Stimulated activated CD8-positive, alpha-beta memory T cell treated with anti-CD3 and anti-CD28 coated beads, Interleukin-4, amount 100 ng/mL, for 4 hours (primary cell): ENCODE measurements at places on chromosomes 4 and X.

GRCh38 chr4:47167081-47168035 is 136.0 kb downstream of the GABRB1 start:
- no peak for DNase-seq

DNA sequence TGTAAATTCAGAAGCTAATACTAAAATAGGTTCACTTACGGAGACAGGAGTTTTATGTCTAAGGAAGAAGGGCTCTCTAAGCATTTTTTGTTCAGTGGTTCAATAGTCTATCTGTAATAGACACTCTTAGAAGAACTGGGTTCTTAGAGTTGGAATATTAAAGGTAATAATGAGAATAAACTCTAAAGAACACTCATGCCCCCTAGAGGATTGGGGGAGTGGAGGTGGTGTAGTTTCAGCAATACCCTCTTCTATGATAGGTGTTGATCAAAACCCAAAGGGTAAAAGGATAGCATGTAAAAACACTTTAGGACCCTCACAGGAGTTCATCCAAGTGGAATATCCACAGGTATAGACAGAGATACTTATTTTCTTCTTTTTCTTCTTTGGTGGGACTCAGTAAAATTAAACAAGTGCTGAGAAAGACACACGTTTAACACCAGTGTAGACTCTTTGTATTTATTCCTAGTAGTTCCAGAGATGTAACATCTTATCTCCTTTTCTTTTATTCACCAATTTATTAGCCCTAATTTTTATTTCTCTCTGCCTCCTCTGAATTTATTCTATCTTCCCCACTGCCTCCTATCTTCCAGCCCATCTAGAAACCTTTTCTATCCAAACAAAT is 25.7 kb upstream of the MND1 start:
- DNase-seq = no peak

DNA sequence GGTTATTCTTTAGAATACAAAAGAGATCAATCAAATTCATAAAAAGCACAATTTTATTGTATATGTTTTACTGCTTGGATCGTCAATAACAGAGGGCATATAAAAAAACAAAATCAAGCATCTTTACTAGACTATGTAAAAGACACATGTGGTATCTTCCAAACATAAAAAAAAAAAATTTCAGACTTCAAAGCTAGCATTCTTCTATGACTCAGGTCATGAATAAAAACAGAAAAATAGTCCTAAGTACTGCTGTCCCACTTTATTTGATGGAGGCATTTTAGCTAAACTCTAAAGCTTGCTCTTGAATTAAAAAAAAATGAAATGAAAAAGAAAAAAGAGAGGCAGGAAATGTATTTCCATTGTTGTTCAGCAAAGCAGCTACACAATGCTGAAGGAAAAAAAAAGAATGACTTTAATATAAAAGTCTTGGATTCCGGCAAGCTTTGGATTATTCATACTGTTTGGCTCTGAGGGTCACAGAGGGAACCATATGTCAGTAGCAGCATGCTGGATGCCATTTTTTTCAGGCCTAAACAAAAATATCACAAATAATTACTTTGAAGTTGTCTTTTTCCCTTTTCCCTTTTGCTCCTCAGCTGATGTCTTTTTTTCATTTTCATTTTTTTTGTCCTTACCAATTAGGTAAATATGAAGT is 249.1 kb upstream of the DIAPH2 start:
- no peak for DNase-seq

GRCh38 chr4:101355767-101356702 is 8.7 kb upstream of the PPP3CA start:
- DNase-seq = no peak

DNA sequence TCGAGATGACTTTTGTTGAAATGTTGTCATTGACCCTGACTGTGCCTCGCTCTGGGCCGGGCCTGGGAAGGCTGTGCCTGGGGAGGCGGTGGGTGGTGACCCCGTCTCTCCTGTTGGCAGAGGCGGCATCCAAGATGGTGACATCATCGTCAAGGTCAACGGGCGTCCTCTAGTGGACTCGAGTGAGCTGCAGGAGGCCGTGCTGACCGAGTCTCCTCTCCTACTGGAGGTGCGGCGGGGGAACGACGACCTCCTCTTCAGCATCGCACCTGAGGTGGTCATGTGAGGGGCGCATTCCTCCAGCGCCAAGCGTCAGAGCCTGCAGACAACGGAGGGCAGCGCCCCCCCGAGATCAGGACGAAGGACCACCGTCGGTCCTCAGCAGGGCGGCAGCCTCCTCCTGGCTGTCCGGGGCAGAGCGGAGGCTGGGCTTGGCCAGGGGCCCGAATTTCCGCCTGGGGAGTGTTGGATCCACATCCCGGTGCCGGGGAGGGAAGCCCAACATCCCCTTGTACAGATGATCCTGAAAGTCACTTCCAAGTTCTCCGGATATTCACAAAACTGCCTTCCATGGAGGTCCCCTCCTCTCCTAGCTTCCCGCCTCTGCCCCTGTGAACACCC is 36.4 kb downstream of the HTRA3 start:
- no peak for DNase-seq

DNA sequence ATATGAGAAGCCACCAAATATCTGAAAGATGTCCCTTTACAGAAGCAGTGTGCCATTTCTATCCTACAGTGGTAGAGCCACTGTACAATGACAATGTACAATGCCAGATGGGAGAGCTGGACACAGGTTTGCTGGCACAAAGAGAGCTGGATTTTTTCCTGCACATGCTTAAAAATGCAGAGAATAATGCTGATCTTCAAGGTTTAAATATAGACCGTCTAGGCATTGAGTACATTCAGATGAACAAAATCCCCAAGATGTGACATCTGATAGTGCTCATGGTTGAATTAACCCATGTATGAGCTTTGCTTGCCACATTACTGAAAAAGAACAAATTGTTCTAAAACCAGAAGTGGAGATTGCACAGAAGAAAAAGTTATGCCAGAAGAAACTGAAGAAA is 11.7 kb downstream of the ADGRL3 start:
- DNase-seq = no peak
